Caco-2 (cell line): ENCODE measurements at places on chromosomes 6 and 20. TPM values are rescaled to one million over a fixed set of nuclear protein-coding genes. Genes with fewer than 3 reads are reported as not detected.

DNA sequence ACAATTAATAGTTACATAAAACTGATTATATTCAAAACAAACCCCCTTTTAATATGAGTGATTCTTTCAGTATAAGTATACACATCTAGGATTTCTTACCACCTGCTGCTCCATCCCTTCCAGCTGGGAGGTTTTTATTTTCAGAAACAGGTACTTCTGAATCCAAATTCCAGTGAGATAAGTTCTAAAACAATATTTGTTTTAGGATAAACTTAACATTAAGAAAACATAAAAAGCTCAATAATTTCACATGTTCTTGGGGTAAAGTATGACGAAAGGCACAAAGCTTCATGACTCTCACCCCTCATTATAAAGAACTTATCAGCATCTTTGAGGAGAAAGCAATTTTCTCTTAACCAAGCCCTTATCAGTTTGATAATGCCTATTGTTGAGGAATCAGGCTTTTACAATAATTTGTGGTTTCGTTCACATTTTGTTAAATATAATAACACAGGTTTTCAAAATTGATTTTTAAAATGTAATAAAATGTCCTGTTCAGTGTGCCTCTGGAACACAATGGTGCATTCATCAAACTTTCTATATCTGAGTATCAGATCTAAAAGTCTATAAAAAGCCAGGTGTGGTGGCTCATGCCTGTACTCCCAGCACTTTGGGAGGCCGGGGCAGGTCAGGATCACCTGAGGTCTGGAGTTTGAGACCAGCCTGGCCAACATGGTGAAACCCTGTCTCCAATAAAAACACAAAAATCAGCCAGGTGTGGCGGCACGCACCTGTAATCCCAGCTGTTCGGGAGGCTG lies 4.3 kb downstream of the FAM217A start:
- no peak overlapping the region for H3K27ac ChIP-seq
- peak; percentile 46 for DNase-seq
- no peaks in the 10 kb centered on the region for H3K36me3 ChIP-seq

DNA sequence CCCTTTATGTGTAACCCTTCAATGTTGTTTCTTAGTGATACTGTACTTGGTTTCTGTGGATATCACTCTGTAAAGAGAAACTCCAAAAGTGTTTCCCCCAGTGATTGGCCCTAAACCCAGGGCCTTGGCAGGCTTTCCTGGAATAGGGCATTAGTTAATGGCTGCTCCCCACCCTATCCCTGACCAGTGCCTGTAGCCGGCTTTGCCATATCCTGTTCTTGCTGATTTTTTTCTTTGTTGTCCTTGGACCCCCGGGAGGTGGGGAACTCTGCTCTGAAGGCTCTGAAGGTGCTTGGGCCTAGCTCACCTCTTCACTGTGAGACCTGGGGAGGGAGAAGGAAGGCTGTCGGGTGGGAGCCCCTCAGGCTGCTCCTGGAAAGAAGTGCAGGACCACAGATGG lies 120.1 kb downstream of the TCP11 start:
- peaks cover 72% of the 10 kb centered on the region for H3K4me1 ChIP-seq
- DNase-seq, result no peak
- no peak overlapping the region for H3K4me3 ChIP-seq
- H3K36me3 ChIP-seq, result peaks cover 2% of the 10 kb centered on the region

- no peaks in the 10 kb centered on the region for H3K36me3 ChIP-seq
- DNase-seq, result no peak
- H3K27me3 ChIP-seq, result no peaks in the 10 kb centered on the region
- H3K4me1 ChIP-seq, result no peaks in the 10 kb centered on the region
- no peak overlapping the region for H3K4me3 ChIP-seq
- H3K27ac ChIP-seq, result no peak overlapping the region
These were observed 39.4 kb upstream of the TGM6 start for GRCh38 chr20:2341336-2341735.

DNA sequence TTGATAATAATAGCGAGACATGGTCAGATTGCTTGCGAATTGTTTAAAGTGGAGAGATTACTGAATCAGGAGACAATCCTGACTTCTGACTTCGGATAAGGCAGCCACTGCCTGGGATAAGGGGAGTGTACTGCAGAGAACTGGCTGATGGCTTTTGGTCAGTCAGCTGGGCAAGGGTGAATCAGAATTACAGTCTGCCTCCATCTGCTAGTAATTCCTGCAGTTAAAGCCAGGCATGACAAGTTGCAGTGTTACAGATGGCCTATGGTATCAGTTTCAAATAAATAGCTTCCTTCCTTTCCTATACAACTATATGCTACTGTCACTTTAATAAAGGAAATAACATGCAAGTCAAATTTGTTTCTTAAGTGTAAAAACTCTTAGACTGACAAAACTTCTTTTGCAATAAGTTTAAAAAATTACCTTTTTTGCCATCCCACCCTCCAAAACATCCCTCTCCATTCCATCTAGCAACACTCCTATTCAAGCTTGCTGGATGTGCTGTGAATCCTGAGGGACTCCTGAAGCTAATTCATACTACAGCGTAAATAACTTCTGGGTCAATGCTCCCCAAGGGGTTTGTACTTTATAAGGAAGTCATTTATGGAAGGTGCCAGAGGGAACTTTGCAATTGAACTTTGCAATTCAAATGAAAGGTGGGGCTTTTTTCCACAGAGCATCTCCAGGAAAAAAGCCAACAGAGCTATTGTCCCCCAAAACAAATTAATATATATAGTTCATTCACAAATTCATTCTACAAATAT lies 245.2 kb downstream of the ADGRB3 start:
- H3K4me3 ChIP-seq, result no peak overlapping the region
- no peaks in the 10 kb centered on the region for H3K27me3 ChIP-seq
- H3K36me3 ChIP-seq, result no peaks in the 10 kb centered on the region

CDSN gene
- not detected in 2 replicates for total RNA-seq

DNA sequence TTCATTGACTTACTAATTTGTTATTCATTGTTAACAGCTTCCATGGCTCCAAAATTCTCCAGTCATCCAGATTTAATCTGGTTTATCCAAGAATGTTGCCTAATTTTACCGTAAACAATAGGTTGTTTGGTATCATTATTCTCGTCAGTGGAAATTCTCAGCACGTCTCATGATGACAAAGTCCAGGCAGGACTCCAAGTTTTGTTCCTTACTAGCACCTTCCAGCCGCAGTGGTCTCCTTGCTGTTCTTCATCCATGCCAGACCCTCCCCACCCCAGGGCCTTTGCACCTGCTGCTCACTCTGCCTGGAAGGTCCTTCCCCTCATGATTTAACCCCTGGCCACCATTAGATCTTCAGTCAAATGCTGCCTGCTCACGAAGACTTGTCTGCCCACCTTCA lies 48.1 kb upstream of the NAA20 start:
- H3K27me3 ChIP-seq, result no peaks in the 10 kb centered on the region
- no peaks in the 10 kb centered on the region for H3K36me3 ChIP-seq
- DNase-seq, result no peak
- H3K4me3 ChIP-seq, result no peak overlapping the region
- H3K4me1 ChIP-seq, result peaks cover 39% of the 10 kb centered on the region

DNA sequence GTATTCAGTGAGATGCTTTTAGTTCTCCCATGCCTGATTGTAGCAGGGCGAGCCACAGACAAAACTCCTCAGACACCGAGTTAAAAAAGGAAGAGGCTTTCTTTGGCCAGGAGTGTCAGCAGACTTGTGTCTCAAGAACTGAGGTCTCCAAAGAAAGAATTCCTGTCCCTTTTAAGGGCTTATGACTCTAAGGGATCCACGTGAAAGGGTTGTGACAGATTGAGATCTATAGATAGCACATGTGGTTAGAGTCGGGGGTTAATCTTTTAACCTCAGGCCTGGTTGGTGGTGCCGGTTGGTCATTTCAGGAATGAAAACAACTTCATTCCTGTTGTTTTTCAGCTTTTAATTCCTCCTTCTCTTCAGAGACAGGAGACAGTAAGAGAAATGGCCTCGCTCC lies 168.8 kb upstream of the GRIK2 start:
- no peak overlapping the region for H3K27ac ChIP-seq
- H3K27me3 ChIP-seq, result no peaks in the 10 kb centered on the region
- no peaks in the 10 kb centered on the region for H3K4me1 ChIP-seq

GABRR2 gene
- total RNA-seq, result 0.29 TPM in 1 of 2 replicates, not detected in the other

DNA sequence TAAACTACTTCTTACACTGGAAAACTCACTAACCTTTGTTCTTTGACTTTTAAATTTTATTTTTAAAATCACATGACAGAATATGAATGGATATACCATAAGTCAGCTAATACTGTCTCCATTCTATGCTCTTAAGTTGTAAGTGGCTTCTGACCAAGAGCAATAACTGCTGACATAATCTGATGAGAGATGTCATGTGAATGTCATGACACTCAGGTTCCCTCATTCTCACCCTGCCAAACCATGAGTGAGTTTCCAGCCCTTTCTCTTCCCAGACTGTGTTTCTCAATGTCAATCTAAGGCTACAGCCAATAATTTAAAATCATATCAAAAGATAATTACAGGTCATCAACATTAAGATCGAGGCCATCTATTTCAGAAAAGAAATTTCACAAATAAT lies 39.7 kb downstream of the KIF16B start:
- peaks cover 3% of the 10 kb centered on the region; the same call in 1 of the 2 replicates for H3K4me1 ChIP-seq
- no peaks in the 10 kb centered on the region for H3K27me3 ChIP-seq
- H3K36me3 ChIP-seq, result no peaks in the 10 kb centered on the region

DNA sequence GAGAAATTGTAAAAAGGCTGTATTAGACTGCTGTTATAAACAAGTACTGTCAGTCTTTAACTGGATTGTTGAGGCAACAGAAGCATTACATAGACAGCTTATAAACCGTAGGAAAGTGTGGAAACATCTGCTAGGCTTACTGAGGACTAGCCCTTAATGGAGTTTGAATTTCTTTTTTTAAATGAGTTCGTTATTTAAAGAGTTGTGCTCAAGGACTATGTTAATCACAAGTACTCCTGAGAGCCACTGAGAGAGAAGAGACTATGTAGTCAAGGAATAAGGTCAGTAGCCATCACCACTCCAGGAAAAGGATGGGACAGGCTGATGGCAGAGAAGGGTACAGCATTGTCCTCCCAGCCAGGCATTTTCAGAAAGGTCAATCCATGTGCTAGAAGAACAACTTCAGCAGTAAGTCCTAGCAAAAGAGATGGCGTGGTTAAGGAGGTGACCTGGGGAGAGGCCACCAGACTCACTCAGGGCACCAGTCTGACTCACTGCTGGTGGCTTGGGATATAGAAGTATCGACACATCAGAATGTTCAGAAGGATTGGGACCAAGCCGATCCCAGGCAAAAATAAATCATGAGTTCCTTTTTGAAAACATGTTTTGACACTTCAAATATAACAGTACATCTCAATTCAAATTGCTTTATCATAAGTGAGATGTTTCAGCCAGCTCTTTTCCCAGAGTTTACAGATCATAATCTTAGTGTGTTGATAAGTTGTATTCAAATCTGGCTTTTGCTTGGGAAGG lies 6.4 kb downstream of the RPS12 start:
- DNase-seq, result no peak
- H3K36me3 ChIP-seq, result peaks cover 11% of the 10 kb centered on the region
- H3K27ac ChIP-seq, result peak overlapping the region; percentile 71
- H3K4me1 ChIP-seq, result no peaks in the 10 kb centered on the region; the same call in none of the 2 replicates

DNA sequence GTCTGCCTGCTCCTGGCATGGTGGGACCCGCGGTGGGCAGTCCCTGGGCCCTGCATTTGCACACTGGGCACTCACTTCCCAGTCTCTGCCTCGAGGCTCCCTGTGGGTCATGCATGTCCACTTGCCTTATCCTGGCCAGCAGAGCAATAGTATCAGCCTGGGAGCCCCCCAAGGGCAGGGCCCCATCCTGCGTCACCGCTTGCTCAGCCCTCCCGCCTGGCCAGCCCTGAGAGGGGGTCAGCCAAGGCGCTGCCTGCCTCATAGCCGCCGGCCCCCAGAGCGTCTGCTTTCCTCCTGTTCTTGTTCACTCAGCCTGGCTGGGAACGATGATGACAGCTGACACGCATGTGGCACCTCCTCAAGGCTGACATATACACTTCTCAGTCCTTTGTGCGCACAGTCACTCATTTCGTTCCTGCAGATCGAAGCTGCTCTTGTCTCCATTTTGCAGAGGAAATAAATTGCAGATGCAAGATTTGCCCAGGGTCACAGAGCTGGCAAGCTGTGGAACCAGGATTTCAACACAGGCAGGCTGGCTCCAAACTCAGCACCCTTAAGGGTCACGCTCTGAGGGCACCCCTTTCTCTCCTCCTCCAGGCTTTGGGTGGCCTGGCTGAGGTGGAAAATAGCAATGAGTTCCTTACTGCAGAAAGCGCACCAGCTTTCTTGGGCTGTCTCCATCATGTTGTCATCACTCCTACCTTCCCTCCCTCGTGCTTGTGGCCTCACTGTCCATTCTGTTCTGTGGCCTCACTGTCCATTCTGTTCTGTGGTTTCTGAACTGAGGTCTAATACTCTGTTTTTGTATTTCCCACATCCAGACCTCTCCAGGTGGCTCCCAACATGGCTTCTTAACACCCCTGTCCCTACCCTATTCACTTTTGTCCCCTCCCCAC lies 17.2 kb downstream of the KCNK17 start:
- H3K36me3 ChIP-seq, result no peaks in the 10 kb centered on the region
- H3K4me1 ChIP-seq, result peaks cover 12% of the 10 kb centered on the region; the same call in 1 of the 2 replicates
- DNase-seq, result no peak
- no peaks in the 10 kb centered on the region for H3K27me3 ChIP-seq
- peak overlapping the region; percentile 30 for H3K27ac ChIP-seq

E2F1 gene
- 67.5 and 74.7 TPM in 2 replicates for total RNA-seq

GRCh38 chr6:124026694-124027093 lies 223.0 kb downstream of the NKAIN2 start:
- H3K4me1 ChIP-seq, result no peaks in the 10 kb centered on the region
- no peak for DNase-seq
- H3K36me3 ChIP-seq, result no peaks in the 10 kb centered on the region
- H3K27ac ChIP-seq, result no peak overlapping the region
- no peak overlapping the region for H3K4me3 ChIP-seq

MOG gene
- not detected in 2 replicates for total RNA-seq

TAGAP gene
- total RNA-seq, result not detected in 2 replicates

DNA sequence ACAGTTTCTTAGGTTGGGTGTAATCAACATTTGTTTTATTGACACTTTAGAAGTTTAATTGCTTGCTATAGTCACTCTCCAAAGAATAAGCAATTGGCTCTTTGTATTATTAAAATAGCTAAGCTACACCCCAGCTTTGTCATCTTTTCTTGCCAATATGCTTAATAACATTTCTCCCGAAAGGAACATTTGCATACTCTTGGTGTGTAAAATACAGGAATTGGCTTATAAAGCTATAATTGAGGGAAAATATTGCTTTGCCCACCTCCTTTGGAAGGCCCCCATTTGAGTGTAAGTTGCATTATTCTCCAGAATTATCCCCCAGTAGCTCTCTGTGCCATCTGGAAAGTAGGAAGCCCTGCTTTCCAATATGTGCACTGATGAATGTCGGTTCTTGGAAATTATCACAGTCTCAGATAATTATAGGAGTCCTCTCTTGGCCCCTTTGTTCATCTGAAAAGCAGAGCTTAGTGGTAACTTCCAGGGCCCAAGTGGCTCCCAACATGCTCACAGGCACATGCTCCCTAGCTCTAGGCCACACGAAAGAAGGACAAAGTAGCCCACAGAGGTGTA lies 92.4 kb upstream of the B3GAT2 start:
- H3K27me3 ChIP-seq, result no peaks in the 10 kb centered on the region
- H3K27ac ChIP-seq, result no peak overlapping the region
- no peak overlapping the region for H3K4me3 ChIP-seq
- H3K4me1 ChIP-seq, result no peaks in the 10 kb centered on the region
- no peak for DNase-seq
- no peaks in the 10 kb centered on the region for H3K36me3 ChIP-seq
